Non-pigmented ciliary epithelial cell (primary cell): ENCODE measurements at places on chromosomes 1 and 21.

- DNase-seq: no peak
These were observed 11.7 kb downstream of the LAX1 start for GRCh38 chr1:203776636-203777035.

- no peak for DNase-seq
These were observed 4.9 kb downstream of the NHLH1 start for GRCh38 chr1:160371756-160372155.

DNA sequence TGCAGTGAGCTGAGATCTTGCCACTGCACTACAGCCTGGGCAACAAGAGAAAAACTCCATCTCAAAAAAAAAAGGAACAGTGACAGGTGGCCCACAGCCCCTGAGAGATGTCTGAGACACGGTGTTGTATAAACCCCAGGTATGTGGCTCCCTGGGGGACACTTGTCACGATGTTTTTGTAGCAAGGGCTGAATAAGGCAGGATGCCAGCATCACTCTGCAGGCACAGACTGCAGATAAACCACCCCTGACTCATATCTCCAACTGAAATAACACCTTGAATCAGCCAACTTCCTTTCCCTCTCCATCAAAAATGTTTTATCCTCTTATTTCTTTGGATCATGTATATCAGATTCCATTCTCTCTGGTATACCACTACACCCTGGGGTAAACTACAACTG, 52.5 kb downstream of the NMNAT2 start:
- DNase-seq: no peak

DNA sequence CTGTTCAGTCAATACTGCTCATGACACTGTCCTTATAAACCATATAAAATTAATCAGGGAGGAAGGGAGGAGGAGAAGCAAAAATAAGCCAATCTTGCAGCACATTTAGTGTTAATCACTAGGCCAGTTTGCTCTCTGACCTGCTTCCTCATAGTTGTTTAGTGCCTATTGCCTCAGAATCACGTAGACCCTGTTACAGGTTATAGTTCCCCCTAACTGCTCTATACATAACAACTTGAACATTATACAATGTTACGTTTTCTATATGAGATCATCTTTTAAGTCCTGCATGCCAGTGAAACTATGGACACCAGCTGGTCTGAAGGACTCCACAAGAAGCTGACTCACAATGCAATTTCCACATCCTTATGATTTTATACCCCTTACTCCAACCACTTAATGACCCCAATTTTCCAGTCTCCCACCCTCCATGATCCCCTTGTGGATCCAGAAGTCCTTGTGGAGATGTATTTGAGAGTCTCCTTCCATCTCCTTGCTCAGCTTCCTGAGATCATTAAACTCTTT, 34.9 kb upstream of the TACSTD2 start:
- DNase-seq: no peak

DNA sequence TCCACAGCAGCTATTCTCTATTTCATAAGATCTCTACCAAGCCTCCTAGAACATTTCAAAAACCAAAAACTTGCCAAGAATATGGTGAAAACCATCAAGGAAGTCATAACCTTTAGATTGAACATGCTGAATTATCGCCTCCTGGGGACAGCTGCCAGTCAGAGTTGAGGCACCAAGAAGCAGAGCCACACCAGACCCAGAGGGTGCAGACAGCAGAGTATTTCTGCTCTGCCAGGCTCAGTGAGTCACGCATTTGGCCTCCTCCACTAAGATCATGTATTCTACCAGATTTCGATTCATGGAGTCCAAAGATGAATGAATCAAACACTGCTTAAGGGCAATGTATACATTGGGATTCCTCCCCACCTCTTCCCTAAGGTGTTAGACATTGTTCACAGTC, 2.1 kb downstream of the F3 start:
- DNase-seq: no peak

GRCh38 chr1:205972491-205973168, 29.4 kb upstream of the SLC26A9 start:
- DNase-seq: no peak

DNA sequence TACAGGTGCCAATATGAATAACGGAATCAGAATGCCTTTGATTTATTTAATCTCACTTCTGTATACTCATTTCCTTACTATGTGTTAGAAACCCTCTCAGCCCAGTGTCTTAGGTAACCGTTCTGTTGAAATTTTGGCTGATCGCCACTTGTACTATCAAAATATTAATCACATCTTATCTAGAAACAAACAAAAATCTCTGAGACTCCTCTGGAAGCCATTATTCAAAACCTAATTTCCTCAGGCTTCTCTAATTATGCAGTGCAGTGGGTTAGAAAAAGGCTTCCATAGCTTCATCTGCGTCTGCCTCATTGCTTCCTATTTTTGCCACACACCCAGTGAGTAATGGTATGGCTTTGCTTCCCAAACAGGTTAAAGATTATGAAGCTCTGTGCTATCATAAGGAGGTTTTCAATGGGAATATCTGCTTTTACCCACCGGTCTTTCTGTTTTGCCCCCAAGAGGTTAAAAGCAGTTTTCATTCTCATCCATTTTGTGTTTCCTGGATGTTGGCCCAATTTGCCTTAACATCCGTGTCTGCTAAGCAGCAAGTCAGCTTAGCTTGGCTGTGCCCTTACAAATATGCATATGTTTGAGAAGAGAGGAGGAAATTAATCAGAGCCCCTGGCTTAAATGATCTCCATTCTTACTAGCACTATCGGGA, 129.6 kb downstream of the RYR2 start:
- DNase-seq: no peak

DNA sequence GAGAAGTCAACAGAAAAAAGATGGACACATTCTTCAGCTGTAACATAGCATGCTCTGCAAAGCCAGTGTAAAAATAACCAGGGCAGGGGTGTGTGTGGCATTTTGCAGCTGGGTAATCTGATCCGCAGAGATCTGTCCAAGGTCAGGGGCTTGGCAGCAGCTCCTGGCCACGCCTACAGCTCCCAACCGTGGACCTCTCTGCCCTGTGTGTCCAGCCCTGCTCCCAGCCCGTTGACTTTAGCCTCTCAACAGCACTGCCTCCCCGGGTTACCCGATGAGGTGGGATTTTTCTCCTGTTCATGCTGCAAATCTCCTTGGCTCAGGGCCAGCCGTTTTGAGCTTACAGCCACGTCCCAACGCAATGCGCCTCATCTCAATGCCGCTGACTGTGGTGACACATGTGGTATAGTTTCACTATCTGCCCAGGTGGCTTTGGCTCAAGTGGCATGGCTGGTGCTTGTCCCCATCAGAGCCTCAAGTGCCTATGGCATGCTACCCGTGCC, 68.1 kb downstream of the VWA5B1 start:
- DNase-seq: no peak

DNA sequence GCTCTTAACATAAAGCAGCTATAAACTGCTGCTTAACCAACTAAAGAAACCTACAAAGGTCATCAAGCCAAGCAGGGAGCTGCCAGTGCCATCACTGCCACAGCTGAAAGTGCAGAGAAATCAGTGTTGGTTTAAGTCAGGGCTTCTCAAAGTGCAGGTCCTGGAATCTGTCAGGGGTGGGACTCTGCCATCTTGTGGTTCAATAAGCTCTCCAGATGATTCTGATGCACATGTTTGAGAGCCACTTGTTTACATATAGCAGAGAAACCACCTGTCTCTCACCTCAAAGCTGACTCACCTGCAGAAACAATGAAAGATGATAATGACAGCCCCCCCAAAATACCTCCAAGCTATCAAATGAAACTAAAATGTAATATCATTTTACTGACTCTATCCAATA, 49.3 kb downstream of the SH3GLB1 start:
- no peak for DNase-seq

GRCh38 chr1:217921126-217921904, 290.2 kb downstream of the SPATA17 start:
- DNase-seq: no peak

DNA sequence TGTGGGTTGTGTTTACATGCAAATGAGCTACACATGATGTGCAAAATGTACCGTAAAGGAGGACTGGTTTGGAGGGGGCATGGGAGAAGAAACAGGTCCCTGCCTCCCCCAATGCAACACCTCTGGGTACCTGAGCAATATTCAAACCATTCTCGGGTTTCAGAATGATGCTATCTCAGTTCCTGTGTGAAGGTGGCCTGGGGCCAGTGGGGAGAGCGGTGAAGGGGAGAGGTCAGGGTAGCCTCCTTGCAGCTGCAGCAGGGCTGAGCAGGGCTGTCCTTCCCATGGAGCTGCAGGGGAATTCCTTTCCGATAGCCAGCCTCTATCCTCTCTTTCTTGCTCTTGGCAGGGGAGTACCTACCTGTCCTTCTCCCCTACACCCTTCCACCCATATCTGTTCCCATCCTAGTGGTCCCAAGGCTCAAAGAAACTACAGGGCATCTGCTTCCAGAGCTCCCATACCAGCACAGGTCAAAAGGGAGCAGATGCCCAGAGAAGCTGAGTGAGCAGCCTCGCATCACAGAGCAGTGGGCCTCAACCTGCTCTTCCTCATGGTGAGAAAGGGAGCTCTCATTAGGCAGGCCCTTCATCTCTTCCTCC, 11.9 kb downstream of the MEF2D start:
- DNase-seq: no peak

- no peak for DNase-seq
These were observed 76.2 kb downstream of the NFIA start for GRCh38 chr1:61158591-61158990.

DNA sequence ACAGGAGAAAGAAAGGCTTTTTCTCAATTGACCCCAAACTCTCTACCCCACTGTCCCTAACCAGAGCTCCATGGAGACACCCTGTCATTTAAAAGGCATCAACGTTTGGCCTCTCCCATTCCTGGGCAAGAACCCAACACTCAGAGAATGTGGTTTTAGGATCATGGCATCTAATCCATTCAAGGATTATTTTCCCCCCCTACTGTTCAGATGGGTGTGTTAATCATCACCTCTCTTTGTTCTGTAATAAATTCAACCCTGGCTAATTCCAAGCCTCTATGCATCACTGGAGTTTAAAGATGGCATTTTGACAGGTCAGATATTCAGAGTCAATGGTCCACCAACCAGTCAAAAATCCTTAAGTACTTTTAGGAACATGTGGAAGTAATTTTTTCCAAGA, 42.7 kb downstream of the TBX15 start:
- no peak for DNase-seq

GRCh38 chr1:208243967-208244916, at the start of gene PLXNA2:
Gene PLXNA2, minus strand, starts transcription at chr1:208244384. Its CDS starts 26,462 bp downstream, at chr1:208217922.
- DNase-seq: no peak
